ENCODE measurements at places on chromosomes 2 and 18.

GRCh38 chr18:11572201-11572600 is 37.2 kb upstream of the SLC35G4 start:
- no peak for DNase-seq

DNA sequence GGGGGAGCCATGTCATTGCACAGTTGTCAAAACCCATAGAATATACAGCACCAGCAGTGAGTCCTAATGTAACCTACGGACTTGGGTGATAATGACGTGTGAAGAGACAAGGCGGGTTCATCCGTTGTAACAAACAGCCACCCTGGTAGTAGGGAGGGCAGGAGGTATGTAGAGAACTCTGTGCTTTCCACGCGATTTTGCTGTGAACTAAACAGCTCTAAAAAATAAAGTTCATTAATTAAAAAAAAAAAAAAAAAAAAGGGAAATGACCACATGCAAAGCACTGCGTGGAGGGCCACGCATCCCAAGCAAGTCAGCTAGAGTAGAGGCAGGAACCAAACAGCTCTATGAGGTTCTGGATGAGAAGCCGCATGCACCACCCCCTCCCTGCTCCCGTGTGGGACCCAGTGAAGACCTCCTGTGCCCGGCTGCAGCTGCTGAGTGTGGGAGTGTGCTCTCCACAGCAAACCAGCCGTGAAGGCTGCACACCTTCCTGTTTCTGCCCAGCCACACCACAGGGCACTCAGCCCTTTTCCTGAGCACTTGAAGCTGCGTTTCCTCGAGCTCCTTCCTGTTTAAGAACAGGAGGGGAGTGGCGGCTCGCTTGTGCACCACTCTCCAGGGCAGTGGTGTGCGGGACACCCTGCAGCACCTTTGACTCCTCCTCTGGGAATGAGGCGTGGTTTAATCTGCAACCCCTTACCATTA is 65.6 kb downstream of the ODC1 start:
- DNase-seq, result peak; percentile 32

- DNase-seq, result no peak
Observed at GRCh38 chr2:191008286-191008685, 5.7 kb downstream of the STAT1 start.

- DNase-seq, result no peak
Observed at GRCh38 chr2:25198209-25198525, 29.8 kb upstream of the POMC start.
